ENCODE measurements at places on chromosomes 2 and 18.

DNA sequence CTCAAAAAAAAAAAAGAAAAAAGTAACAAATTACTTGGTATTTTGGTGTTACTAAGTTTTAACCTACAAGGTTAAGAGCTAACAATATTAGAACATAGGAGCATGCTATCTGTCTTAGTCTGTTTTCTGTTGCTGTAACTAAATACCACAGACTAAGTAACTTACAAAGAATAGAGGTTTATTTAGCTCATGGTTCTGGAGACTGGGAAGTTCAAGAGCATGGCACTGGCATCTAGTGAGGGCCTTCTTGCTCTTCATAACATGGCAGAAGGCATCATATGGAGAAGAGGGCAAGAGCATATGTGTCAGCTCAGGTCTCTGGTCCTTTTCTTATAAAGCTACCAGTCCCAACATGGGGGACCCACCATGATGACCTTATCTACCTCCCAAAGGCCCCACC lies 36.5 kb downstream of the SMARCAL1 start:
- no peak for DNase-seq

GRCh38 chr18:45726603-45727002 lies 2.6 kb downstream of the SLC14A1 start:
- no peak for DNase-seq

DNA sequence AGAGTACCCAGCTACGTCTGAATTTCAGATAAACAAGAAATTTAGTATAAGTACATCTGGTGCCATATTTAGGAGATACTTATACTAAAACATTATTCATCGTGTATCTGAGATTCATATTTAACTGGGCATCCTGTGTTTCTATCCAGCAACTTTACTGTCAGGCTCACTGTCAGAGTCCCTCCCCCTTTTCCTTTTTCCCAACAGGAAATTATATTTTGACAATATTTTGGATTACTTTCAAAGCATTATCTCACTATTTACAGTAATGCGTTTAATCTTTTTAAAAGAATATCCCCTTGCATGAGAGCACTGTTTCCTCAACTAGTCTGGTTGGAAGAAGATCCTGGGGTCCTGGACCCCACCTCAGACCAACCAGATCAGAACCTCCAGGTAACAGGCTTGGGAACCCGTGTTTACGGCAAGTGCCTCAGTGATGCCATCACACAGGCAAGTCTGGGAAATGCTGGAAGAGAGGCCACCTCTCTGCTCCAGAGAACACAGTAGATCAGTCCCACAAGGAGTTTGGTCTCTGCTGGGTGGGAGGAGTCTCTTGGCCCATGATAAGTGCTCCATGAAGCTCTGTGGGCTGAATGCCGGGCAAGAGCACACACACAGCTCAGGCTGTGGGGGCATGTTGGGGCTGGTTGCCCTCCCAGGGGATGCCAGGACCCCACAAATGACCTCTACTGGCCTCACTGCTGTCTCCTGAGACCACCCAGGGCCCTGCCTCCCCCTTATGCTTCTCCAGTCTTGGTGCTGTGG lies 84.2 kb upstream of the UXS1 start:
- no peak for DNase-seq

- no peak for DNase-seq
Measured at GRCh38 chr2:188880740-188881139, 93.4 kb upstream of the COL3A1 start.

- DNase-seq = no peak
Measured at GRCh38 chr2:173996766-173997165, 31.6 kb upstream of the SP3 start.

DNA sequence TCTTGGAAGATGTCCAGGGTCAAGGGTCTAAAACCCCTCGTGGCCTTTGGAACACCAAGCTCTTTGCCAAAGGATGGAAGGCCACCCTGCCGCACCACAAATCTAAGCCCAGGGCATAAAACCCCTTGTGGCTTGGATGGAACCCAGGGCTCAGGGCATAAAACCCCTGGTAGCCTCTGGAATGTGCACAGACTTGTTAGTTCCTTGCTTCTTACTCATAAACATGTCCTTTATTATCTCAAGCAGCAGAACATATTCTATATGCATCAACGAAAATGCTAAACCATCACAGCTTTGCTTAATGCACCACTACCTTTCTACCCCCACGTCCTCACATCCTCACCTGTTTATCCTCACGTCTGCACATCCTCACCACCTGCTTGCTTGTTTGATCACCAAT lies 998.0 kb downstream of the DSC3 start:
- no peak for DNase-seq

DNA sequence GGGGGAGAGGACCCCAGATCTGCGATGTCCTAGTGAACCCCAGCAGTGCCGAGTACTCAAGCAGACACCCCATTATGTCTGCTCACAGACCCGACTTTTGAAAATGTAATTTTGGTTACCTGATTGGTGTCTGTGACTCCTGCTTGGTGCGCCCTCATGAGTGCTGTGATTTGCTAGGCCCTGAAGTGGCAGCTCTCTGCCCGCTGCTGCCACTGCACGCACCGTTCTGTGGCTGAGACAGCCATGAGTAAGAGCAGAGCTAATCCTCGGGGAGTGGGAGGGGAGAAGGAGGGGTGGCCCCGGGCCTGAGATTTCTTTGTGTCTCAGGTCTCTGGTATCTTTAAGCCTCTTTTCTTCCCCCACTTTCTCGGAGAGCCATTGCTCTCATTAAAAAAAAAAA lies 18.2 kb downstream of the FHOD3 start:
- no peak for DNase-seq

- DNase-seq = no peak
Measured at GRCh38 chr2:238586931-238587775, 160.4 kb downstream of the ASB1 start.
